Stimulated activated CD4-positive, alpha-beta T cell treated with anti-CD3 and anti-CD28 coated beads, Interleukin-1b, Interleukin-23, amount 100 ng/mL, for 1 hour (primary cell): ENCODE measurements at places on chromosomes 5 and 9.

DNA sequence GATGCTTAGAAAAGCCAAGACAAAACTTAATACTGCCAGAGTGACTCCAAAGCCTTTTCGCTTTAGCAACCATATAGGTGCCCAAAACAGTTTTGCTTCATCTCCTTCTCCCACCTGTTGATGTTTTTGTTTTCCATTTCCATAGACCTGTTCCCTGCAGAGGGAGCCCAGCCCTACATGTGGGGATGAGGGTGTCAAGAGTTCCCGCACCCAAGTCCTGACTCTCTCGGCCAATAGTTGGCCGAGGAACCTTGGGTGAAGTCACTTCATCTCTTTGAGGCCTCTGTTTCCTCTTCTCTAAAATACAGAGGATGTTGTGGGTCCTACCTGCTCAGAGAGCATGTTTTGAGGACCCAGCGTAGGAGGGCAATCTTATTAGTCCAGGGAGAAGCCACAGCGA lies 38.5 kb upstream of the LCP2 start:
- DNase-seq, result no peak

- DNase-seq, result no peak
These were observed 131.4 kb upstream of the LHFPL2 start for GRCh38 chr5:78779771-78780616.

- no peak for DNase-seq
These were observed 173.5 kb downstream of the GLIS3 start for GRCh38 chr9:4126184-4126865.

GRCh38 chr5:160001457-160001856 lies 7.5 kb upstream of the TTC1 start:
- no peak for DNase-seq

- no peak for DNase-seq
These were observed 57.3 kb downstream of the PTPN3 start for GRCh38 chr9:109440797-109441287.

DNA sequence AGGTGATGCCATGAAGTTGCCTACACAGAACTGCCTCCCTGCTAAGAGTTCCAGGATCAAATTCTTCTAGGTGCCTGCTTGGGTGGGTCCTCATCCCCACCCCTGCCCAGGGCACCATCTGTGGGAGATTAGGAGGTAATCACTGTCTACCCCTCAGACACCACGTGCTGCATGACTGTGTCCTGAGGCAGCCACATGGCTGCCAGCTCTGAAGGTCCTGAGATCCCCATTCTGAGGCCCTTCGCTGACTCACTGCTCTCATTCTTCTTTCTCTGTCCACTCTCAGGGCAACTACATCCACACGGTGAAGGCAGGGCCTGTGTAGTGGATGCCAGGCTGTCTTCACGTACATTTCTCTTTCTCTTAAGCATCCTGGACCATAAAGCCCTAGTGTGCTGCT lies 222.9 kb upstream of the ANKRD55 start:
- no peak for DNase-seq

DNA sequence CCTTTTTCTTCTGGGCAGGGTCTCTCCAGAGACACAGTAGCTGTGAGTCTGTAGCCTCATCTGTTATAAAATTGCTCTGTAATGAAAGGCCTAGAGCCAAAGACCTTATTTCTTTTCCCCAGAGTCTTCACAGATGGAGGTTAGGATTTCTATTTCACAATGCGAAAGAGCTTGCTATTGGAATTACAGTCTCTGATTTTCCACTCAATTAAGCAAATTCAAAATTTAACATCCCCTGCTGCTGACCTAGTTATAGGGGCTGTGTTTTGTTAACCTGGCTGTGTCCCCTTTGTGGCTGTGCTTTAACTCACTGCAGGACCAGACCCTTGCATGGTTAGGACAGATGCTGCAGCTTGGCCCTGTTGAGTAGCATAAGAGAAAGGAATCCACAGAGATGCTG lies 190.3 kb upstream of the NMUR2 start:
- DNase-seq, result no peak

DNA sequence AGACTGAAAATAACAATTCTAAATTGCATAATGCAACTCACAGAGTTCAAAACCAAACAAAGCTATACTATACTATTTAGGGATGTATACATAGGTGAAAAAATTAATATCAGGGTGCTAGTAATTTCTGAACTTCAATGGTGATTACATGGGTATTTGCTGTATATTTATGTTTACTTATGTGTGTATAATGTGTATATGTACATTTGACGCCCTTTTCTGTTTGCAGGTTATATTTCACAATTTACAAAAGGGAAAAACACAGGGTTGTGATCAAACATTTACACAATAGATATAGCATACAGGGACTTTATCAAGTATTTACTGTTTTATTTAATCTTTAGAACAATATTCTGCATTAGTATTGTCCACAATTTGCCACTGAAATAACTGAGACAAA lies 184.0 kb downstream of the DENND1A start:
- DNase-seq, result no peak

DNA sequence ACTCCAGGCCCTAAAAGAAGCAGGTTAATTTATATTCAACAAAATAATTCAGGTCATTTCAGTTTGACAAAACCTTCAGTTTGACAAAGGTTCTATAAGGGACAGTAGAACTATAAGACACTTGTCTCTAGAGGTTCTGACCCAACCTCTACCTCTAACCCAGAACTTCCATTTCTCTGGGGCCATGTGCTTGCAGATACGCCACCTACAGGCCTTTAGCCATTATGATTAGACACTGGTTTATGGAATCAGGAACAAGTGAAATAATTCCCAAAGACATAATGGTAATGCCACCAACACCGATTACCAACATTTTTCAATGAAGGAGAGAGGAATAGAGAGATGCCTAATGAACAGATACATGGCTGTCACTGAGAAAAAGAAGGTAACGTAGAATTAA lies 733.9 kb downstream of the PRELID2 start:
- DNase-seq, result no peak

GRCh38 chr5:110561510-110561909 lies 165.0 kb downstream of the TMEM232 start:
- no peak for DNase-seq

GRCh38 chr5:159208514-159209437 lies 577 bp downstream of the RNF145 start:
- DNase-seq, result no peak

- DNase-seq, result no peak
These were observed 52.9 kb upstream of the PAPPA start for GRCh38 chr9:116100711-116101121.

DNA sequence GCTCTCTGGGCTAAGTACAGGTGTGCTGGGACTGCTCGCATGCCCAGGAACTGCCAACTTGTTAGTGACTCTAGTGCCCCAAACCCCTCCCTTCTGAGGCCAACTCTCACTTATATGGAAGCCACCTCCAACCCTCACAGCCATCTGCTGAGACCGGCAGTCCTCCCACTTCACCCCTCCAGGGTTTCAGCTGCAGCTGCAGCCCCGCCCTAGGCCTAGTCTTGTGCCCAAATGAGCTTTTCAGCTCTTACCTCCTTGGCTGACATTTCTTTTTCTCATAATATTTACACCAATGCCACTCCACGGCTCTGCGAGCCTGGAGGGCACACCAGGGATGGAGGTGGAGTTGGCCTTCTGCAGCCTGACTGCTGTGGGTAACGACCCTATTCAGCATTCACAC lies 166.6 kb downstream of the ROR2 start:
- DNase-seq, result no peak

- DNase-seq, result no peak
These were observed 50.8 kb downstream of the WWC1 start for GRCh38 chr5:168342151-168342825.

GRCh38 chr9:4514252-4515128 lies 24.2 kb downstream of the SLC1A1 start:
- DNase-seq, result no peak

GRCh38 chr9:18665947-18666346 lies 192.0 kb downstream of the ADAMTSL1 start:
- DNase-seq, result no peak

DNA sequence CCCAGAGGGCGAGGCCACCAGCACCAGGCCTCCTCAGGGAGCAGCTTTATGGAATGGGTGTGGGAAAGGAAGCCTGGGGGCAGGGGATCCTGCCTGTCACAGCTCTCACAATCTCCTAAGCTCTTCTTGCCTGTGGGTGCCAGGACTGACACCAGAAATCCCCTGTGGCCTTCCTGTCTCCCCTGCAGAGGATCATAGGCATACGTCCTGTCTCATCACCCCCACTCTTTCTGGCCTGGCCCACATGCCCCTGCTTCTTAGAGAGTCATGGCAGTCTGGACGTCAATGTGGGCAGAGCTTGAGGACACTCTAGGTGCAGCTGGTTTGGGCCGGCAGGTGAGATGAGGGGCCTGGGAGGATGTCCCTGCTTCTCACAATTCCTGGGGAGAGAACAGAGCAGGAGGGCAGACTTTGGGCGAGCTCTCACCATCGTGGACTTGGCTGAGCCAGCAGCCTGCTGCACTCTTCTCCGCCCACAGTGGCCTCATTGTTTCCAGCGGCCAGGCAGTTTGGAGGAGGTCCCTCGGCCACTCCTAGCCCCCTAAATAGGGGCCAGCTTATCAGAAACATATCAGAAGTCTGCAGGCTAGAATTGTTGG lies 67.3 kb upstream of the ZFR start:
- no peak for DNase-seq
